ENCODE measurements at places on chromosomes 2 and 18. TPM values are rescaled to one million over a fixed set of nuclear protein-coding genes. Genes with fewer than 3 reads are reported as not detected.

- no peak for DNase-seq
Observed at GRCh38 chr2:224143526-224143925, 104.4 kb upstream of the SERPINE2 start.

DNA sequence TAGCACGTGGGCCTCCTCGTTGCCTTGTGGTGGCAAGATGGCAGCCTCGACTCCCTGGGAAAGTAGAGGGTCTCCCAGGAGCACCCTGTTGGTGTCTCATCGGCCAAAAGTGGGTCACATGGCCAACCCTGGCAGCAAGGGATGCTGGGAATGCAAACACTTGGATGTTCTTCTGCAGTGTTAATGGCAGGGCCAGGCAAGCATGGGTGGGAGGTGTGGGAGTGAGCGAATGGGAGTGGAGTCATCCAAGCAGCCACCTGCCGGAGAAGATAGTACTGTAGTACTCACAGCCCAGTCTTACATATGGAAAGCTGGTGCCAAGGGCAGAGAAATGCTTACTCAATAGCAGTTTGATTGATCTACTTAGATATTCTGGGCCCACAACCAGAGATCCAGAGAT lies 122.2 kb downstream of the INHBB start:
- DNase-seq, result no peak

GRCh38 chr2:5140347-5140746 lies 551.8 kb upstream of the SOX11 start:
- peak; percentile 71 for DNase-seq

DNA sequence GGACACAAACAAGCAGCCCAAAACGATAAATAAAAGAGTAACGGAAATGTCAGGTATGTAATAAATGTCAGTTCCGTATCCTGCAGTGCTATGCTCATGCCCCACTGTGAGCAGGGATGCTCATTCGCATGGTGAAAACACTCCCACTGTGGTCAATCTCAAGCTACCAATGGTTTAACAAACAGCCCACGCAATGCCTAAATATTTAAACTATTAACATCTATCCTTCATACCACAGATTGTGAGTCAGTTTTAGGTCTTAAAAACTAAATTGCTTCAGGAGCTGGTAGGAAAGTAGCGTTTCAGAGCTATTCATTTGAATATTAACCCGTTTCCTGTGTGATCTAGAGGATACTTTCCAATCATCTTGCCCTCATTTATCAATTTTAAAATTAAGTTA lies 207.4 kb downstream of the TCF4 start:
- DNase-seq, result no peak

Gene AQP12A
- total RNA-seq, result not detected

GRCh38 chr2:38178119-38178518 lies 102.2 kb upstream of the CYP1B1 start:
- peak; percentile 82 for DNase-seq

Gene KLF11
- 7.1 TPM for total RNA-seq

- peak; percentile 65 for DNase-seq
Observed at GRCh38 chr2:99881901-99882591, 260.3 kb downstream of the AFF3 start.

- DNase-seq, result no peak
Observed at GRCh38 chr18:24609254-24609653, 148.8 kb downstream of the HRH4 start.

DNA sequence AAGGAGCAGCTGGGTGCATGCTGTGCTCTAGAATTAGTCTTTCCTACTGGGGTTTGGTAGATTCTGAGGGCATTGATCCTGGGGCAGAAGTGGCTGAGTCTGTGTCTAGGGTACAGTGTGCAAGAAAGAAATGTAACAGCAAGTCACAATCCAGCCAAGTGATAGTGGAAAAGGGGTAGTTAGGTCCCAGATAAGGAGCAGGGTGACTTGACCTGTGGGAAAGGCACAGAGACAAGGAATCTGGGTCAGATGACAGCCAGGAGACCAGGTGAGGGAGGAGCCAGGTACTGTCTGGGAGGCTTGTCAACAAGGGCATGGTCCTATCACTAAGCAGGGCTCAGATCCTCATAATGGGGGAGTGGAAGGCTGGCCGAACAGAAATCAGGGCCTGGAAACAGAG lies 8.1 kb downstream of the IL37 start:
- no peak for DNase-seq
